ENCODE measurements at places on chromosomes 5 and 9. TPM values are rescaled to one million over a fixed set of nuclear protein-coding genes. Genes with fewer than 3 reads are reported as not detected.

The FOXD4 gene
- not detected for polyA plus RNA-seq

The PRSS3 gene
- 22.2 TPM for polyA plus RNA-seq

The ENTREP1 gene
- 4.3 TPM for polyA plus RNA-seq

The CDX1 gene
- polyA plus RNA-seq: not detected
